ENCODE measurements at places on chromosomes 3 and 15.

- DNase-seq: no peak
Observed at GRCh38 chr15:50458348-50459112, 34.3 kb downstream of the USP8 start.

DNA sequence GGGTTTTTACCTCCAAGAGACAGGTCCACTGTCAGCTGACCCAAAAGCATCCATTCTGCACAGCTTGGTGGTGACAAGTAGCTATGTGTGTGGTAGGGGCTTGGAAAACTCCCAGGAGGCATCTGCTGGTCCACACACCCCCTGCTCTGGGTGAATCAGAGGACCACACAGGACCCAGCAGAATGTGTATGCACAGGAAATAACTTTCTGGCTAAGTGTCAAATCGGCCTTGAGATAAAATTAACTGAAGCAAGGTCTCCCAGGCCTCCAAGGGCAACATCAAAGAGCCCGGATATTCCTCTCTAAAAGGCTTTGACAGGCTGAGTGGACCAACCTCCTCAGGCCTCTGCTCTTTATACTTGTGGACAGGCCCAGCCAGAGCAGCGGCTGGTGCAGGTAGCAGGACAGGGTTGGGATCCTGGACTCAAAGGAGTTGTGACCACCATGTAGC lies 66.5 kb downstream of the CTNNB1 start:
- no peak for DNase-seq

GRCh38 chr3:37467761-37468160 lies 293.4 kb upstream of the LRRFIP2 start:
- no peak for DNase-seq

- no peak for DNase-seq
Observed at GRCh38 chr3:79937567-79937966, 169.8 kb upstream of the ROBO1 start.

DNA sequence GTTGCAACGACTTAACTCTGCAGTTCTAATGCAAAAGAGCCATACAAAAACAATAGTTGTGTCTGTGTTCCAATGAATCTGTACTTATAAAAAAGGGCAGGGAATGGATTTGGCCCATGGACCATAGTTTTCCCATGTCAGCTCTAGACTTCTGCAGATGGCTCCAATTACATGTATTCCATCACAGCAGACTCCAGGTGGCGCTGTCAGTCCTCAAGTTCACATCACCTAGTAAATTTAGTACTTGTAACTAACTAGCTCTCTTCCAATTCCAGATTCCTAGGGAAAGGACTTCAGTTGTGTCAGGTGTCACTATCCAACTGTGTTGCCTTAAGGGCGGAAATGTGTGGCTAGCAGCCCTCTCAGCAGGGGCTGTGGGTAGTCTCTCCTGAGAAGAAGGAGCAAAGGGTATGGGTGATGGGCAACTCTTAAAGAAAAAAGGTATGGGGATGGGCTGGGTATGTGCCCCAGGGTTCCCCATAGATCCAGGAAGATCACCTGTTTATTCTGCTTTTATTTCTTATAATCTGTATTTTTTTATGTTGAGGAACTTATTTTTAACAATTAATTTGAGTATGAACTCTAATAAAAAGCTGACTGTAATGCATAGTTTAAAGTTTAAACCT lies 36.2 kb downstream of the BBS4 start:
- DNase-seq: peak; percentile 47

GRCh38 chr3:22292681-22293080 lies 541.7 kb upstream of the ZNF385D start:
- DNase-seq: no peak

DNA sequence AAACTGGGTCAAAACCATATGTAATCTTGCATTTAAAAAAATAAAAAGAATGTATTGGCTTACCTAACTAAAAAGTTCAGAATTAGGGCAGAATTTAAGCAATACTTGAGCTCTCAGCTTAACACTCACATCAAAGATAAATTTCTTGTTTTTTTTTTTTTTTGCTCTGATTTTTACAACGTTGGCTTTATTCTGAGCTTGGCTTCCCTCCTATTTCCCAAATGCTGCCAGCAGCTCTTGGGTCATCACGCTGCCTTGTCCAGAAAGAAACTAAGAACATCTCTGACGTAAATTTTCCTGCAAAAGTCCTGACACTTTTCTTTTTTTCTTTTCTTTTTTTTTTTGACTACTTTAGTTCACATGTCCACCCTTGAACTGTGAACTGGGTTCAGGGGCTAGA lies 150.6 kb upstream of the TGFBR2 start:
- DNase-seq: no peak

DNA sequence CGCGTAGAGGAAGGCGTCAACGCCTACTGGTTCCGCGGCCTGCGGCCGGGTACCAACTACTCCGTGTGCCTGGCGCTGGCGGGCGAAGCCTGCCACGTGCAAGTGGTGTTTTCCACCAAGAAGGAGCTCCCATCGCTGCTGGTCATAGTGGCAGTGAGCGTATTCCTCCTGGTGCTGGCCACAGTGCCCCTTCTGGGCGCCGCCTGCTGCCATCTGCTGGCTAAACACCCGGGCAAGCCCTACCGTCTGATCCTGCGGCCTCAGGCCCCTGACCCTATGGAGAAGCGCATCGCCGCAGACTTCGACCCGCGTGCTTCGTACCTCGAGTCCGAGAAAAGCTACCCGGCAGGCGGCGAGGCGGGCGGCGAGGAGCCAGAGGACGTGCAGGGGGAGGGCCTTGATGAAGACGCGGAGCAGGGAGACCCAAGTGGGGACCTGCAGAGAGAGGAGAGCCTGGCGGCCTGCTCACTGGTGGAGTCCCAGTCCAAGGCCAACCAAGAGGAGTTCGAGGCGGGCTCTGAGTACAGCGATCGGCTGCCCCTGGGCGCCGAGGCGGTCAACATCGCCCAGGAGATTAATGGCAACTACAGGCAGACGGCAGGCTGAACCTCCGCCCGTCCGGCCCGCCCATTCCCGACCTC lies 4.1 kb downstream of the ISLR2 start:
- DNase-seq: peak; percentile 66

- no peak for DNase-seq
Observed at GRCh38 chr3:45844616-45845015, 2.7 kb upstream of the LZTFL1 start.

DNA sequence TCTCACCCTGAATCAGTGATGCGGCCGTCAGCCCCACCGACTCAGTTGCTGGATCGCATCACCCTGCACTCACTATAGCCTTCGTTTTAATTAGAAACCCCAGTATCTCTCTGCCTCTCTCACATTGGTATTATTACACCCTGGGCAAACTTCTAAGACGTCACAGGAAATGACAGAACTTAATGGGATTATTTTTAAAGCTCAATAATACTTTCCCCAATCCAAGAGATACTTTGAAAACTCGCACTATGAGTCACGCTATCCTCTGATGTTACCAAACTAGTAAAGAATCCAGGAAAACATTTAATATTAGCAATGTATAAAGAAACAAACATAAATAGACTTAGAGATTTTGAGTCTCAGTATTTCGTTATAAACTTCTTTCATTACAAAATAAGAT lies 36.6 kb downstream of the RUBCN start:
- no peak for DNase-seq

- DNase-seq: no peak
Observed at GRCh38 chr15:98870788-98871187, 136.8 kb downstream of the PGPEP1L start.

GRCh38 chr3:127019449-127019848 lies 36.5 kb downstream of the PLXNA1 start:
- no peak for DNase-seq

Data from GM13976 (cell line).